Fibroblast of pulmonary artery (primary cell): ENCODE measurements at places on chromosomes 1 and 21.

- no peak for DNase-seq
Measured at GRCh38 chr21:18495523-18495922, 91.9 kb upstream of the TMPRSS15 start.

DNA sequence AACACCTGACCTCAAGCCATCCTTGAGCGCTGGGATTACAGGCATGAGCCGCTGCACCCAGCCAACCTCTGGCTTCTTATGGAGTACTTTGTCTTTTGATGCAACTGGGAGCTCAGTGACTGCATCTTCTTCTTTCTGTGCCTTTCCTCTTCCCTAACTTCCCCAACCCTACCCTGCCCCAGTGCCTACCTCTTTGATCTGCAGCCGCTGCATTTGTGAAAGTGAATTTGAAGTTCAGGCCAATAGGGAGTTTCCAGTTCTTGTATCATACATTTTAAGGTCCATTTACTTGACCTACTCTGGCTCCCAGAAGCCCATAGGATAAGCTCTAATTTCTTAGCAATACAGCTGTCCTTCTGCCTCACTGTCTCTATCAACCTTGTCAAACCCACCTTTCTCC lies 52.2 kb downstream of the KCNC4 start:
- no peak for DNase-seq

DNA sequence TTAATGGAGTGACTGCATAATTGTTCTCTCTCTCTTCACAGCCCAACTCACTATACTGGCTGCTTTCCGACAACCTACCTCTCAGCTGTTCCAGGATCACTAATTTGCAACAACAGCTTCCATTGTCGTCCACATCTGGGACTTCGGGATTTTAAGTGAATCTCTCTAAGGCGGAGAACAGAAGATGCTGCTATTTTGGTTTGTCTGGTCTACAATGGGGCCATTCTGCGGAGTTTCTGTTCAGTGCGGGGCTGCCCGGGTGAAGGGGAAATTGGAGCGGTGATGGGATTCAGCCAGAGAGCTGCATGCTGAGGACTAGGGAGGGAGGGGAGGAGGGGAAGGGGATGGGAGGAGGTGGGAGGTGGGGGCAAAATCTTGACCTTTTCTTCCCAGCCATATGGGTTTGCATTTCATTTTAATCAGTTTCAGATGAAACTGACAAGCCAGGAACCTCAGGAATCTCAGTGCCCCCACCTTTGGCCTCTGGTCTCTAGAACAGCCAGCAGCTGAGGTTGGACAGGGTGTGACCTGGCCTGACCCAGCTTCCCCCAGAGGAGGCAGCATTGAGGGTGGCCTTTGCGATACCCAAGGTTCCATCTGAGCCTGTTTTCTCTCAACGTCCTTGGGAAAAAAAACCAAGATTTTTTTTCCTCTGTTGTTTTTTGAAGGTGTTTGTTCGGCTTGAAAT lies 6.9 kb upstream of the SRP9 start:
- no peak for DNase-seq

DNA sequence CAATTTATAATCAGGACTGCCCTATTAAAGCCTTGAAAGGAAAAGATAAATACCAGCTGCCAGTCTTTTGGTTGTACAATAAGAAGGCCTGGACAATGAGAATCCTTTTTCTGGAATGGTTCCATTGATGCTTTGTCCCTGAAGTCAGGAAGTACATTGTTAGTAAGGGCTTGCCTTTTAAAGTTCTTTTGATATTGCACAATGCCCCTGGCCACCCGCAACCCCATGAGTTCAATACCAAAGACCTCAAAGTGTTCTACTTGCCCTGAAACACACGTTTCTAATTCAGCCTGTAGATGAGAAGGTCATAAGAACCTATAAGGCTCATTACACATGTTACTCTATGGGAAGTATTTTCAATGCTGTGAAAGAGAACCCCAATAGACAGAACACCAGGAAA lies 112.1 kb downstream of the OLFM3 start:
- DNase-seq, result no peak

DNA sequence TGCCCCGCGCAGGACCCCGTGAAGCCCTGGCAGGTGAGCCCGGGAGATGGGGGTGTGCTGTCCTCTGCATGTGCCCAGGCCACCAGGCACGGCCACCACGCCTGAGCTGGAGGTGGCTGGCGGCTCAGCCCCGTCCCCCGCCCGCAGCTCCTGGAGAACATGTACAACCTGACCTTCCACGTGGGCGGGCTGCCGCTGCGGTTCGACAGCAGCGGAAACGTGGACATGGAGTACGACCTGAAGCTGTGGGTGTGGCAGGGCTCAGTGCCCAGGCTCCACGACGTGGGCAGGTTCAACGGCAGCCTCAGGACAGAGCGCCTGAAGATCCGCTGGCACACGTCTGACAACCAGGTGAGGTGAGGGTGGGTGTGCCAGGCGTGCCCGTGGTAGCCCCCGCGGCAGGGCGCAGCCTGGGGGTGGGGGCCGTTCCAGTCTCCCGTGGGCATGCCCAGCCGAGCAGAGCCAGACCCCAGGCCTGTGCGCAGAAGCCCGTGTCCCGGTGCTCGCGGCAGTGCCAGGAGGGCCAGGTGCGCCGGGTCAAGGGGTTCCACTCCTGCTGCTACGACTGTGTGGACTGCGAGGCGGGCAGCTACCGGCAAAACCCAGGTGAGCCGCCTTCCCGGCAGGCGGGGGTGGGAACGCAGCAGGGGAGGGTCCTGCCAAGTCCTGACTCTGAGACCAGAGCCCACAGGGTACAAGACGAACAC lies 1.8 kb downstream of the TAS1R3 start:
- DNase-seq, result no peak

DNA sequence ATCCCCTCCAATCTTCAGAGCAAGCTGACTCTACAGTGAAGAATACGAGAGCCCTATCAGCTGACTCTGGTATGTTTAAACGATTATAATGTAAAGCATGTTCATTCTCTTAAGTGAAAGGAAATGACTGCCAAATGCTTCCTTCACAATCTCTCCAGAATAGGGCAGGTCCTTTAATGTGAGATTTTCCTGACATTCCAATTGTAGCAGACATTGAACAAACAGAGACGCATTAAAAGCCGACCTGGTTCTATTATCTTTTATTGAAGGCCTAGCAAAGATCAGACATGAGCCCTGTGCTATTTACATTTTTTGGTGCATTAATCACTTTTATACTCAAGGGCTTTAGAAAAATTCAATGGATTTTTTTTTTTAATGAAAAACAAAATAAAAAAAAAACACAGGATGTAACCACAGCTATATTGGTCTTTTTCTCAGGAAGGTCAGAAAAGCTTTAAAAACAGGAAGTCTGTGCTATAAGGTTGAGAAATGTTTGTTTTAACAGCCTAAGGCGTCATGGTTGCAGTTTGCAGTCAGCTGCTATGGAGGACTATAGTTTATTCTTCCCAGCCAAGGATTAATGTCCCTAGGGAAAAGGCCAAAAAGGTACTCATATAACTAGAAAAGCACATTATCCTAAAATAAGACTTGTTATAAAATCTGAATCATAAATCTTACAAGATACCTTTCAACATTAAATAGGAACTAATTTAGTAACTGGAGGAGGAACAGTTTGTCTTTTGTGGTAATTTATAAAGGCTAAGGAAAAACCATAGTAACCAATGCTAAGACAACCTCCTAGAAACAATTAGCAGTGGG lies 104.8 kb downstream of the RERE start:
- peak; percentile 96 for DNase-seq

GRCh38 chr1:162632217-162632666 lies at the start of gene DDR2:
Gene DDR2, plus strand, starts transcription at chr1:162632464. Its CDS starts 86,600 bp downstream, at chr1:162719064.
- DNase-seq, result peak; percentile 97

GRCh38 chr21:41687633-41688032 lies 79.2 kb downstream of the RIPK4 start:
- no peak for DNase-seq

DNA sequence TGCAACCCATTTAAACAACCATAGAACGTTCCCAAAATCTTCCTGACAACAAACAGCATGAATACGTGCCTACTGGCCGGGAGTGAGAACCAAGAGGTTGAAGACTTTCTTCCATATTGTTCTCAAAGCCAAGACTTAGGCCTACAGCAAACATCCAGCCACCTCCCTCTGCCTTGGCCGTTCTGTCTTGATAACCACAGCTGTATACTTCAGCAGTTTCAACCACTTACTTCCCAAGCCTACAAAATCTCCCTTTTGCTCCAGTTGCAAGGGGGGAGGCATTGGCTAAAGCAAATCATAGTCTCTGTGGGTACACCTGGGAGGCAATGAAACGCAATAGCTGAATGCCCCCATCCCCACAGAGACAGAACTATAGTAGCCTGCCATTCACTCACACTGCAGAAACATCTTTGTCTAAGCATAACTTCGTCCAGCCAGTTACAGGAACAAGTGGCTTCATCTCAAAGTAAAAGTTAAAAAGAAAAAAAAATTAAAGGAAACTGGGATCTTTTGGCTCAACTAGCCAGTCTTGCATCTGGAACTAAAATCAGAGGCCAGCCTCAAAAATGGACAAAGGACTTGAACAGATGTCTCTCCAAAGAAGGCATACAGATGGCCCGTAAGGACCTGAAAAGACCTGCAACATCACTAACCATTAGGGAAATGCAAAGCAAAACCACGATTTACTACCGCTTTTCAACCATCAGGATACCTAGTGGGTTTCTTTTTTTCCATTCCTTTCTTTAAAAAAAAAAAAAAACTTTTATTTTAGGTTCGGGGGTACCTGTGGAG lies 186.0 kb downstream of the PSMG1 start:
- DNase-seq, result no peak

DNA sequence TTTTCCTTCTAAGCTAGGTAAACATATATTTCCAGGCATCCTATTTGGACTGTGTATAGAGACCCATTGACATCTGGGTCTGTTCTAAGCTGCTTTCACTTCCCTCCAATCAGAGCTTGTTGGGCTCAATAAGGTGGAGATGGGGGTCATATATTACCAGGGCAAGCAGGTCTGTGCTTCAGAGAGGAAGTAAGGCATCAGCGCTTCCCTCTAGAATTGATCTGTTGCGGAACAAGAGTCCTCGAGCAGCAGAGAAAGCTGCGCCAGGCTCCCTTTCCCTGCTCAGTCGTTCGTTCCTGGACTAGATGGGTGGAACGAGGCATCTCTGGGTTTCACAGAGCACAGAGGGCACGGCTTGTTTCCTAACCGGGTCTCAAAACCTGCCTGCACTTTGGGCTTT lies 63.5 kb downstream of the DISC1 start:
- no peak for DNase-seq

DNA sequence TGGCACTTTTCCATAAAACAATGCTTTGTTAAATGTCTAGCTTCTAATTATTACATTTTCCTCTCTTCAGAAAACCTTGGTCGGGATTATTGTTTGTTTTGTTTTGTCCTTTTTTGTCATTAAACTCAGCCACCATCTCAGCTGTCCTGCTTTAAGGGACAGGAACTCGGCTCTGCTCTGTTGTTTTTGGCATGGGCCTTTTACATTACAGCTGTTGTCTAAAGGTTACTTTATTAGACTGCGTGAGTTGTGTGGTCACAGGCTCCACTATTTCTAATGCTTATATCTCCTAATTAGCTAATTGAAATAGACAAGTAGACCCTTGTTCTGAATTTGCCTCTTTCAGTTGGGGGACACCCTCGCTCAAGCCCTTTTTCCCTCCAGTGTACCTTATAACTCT lies 1.6 kb downstream of the PALMD start:
- DNase-seq, result no peak

DNA sequence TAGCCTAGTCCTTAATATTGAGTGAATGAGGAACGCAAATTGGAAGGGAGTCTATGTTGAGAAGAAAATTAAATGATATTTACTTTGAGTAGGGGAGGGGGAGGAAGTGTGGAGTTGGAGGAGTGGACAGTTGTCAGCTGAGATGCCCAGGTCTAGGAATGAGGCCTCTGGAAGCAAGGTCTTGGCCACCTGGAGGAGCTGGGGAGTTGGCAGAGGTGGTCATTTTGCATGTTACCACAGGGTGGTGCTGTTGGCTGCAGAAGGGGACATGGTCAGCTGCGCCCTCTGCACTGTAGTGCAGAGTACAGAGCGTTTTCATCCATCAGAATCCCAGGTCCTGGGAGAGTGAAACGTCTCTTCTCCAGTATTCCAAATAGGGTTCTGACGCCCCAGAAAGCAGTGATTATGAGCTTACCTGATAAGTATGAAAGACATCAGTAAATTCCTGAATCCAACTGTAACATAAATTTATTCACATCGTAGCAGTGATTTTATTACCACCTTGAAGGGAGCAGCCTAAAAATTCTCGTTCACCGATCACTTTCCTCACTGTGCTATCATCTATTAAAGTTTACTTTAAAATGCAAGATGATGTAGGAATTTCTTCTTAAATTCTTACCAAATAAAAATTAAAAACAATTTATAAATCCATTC lies 13.8 kb downstream of the PARK7 start:
- DNase-seq, result peak; percentile 85
